ENCODE measurements at places on chromosomes 16 and 17.

DNA sequence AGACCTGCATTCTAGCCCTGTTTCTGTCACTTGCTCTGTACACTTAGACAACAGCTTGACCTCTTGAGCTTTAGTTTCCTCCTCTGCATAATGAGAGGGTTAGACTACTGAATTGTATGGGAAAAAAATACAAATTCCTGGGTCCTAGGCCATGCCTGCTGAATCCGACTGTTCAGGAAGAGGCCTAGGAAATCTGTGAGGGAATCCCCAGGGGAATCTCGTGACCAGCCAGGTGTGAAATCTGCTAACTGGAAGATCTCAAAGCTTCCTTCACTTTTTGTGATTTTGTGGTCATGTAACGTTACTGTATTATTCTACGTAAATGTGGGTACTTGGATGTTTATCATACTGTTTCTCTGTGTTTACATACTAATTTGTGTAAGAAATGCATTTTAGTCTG, 58.2 kb downstream of the CYLD start:
- no peak for DNase-seq

GRCh38 chr17:75077496-75078283, 10.1 kb upstream of the SLC16A5 start:
- peak; percentile 49 for DNase-seq

DNA sequence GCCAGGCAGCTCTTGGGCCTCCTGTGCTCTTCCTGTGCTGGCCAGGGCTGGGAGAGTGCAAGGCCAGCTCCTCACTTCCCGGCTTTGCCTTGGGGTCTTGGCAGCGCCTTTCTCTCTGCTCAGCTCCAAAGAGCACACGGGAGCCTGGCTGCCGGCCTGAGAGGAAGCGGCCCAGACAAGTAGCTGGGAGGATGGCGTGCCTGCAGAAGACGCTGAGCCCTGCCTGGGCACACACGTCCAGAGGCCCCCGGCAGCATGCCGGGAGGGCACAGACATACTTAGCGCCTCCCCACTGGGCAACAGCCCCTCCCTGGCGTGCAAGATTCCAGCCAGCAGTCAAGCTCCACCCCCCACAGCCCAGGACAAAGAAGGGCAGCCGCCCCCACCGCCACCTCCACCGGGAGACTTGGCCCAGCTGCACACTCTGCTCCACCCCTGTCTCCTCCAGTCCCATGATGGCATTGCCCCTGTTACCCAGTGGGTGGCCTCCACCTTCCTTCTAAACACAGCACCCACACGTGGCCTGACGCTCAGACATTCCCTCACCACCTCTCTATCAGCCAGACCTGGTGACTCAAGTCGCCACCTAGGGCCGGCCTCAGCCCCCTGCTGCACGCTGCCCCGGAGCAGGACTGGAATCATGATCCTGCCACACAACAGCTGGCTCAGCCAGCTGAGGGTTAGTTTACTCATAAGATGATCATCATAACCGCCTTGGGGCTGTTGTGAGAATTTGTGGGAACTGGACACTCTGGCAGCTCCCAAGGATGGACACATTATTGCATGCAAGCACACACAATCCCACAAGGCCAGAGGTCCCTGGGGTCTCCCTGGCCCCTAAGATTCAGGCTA, 12.4 kb downstream of the SGCA start:
- DNase-seq: peak; percentile 13

DNA sequence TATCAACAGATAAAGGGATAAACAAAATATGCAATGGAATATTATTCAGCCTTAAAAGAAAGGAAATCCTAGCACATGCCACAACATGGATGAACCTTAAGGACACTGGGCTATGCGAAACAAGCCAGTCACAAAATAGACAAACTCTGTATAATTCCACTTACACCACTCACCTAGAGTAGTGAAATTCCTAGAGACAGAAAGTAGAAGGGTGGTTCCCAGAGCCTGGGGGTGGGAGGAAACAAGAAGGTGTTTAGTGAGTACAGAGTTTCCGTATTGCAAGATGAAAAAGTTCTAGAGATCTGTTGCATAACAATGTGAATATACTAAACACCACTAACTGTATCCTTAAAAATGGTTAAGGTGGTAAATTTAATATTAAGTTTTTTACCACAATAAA, 10.0 kb downstream of the SPOP start:
- no peak for DNase-seq

DNA sequence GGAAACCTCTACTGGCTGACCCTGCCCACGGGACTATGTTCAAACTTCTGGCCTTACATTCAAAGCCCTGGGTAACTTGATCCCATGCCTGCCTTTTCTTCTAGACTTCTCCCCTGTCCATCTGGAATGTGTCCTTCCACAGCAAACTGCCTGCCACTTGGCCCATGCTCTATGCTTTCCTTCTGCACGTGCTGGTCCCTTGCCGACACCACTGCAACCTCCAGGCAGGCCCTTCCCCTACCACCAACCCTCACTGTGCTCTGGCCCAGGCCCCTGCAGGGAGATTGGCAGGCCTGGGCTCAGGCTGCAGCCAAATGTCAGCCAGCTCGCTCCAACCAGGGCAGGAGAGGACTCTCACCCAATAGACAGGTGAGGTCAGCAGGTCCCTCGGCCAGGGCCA, 11.0 kb downstream of the HSD11B2 start:
- no peak for DNase-seq

Measured in T-cell (primary cell).